ENCODE measurements at places on chromosomes 11 and 22.

- DNase-seq, result no peak
Observed at GRCh38 chr11:57275582-57275981, 38.5 kb upstream of the APLNR start.

DNA sequence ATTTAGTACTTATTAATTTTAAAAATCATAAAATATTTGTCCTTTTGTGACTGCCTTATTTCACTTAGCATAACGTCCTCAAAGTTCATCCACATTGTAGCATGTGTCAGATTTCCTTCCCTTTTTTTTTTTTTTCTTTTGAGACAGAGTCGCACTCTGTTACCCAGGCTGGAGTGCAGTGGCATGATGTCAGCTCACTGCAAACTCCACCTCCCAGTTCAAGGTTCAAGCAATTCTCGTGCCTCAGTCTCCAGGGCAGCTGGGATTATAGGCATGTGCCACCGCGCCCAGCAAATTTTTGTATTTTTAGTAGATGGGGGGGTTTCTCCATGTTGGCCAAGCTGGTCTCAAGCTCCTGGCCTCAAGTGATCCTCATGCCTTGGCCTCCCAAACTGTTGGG, 10.6 kb downstream of the RAB6A start:
- DNase-seq, result no peak

GRCh38 chr11:60951606-60951903, 421 bp downstream of the SLC15A3 start:
- DNase-seq, result no peak

DNA sequence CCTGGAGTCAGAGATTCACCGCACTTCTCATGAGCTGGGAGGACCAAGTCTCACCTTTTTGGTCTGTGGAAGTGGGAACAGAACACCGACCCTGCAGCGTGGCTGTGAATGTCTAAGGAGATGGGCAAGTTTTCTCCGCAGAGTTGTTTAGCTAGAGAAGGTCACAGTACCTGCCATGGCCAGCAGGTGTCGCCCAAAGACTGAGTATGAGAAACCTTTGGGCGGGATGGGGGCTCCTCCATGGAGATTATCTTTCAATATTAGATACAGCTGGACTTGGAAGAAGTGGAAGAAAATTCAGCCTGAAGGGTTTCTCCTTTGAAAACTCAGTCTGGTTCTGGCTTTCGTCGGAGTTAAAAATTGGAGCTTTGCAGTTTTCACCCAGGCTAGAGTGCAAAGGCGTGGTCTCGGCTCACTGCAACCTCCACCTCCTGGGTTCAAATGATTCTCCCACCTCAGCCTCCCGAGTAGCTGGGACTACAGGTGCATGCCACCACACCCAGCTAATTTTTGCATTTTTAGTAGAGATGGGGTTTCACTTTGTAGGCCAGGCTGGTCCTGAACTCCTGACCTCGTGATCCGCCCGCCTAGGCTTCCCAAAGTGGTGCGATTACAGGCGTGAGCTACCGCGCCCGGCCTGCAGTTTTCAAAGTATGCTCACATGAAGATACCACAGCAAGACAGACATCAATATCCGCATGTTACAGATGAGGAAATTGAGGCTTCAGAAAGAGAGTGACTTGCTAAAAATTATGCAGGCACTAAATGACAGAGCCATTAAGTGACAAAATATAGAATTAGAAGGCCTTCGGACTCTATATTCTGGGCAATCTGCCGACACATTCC, 10.7 kb upstream of the DSCAML1 start:
- no peak for DNase-seq
